Caco-2 (cell line): ENCODE measurements at places on chromosomes 1 and 21. TPM values are rescaled to one million over a fixed set of nuclear protein-coding genes. Genes with fewer than 3 reads are reported as not detected.

Gene PCP4
- total RNA-seq, result 4.0 and 4.7 TPM in 2 replicates

Gene ZFYVE9
- total RNA-seq, result 18.0 and 18.4 TPM in 2 replicates

Gene RGSL1
- not detected in 2 replicates for total RNA-seq

DNA sequence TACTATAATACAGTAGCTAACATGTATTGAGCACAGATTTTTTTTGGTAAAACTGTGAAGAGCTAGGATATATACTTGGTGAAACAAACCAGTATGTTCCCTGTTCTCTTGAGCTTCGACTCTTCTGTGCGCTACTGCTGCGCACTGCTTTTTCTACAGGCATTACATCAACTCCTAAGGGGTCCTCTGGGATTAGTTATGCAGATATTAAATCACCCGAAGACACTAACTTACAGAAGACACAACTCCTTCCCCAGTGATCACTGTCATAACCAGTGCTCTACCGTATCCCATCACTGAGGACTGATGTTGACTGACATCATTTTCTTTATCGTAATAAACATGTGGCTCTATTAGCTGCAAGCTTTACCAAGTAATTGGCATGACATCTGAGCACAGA lies 24.7 kb downstream of the LGALS8 start:
- H3K27ac ChIP-seq, result no peak overlapping the region
- no peaks in the 10 kb centered on the region for H3K4me1 ChIP-seq
- DNase-seq, result no peak
- no peaks in the 10 kb centered on the region for H3K27me3 ChIP-seq
- no peaks in the 10 kb centered on the region; the same call in none of the 2 replicates for H3K36me3 ChIP-seq

DNA sequence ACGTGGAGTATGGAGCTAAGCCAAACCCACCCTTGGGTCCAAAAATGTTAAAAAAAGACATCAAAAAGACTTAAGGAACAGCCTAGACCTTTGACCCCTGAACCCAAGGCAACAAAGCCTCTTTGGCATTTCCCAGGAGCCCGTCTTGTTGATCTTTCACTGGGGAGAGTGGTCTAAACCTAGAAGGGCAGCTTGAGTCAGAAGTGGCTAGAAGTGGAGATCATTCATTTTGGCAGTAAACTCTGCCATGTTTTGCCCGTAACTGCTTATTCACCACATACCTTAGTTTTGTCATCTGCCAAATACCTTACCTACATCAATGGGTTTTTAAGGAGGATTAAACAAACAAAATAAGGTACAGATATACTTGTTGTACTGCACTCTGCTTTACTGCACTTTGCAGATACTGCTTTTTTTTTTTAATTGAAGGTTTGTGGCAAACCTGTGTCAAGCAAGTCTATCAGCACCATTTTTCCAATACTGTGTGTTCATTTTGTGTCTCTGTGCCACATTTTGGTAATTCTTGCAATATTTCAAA lies 1.7 kb upstream of the CTSE start:
- H3K27ac ChIP-seq, result no peak overlapping the region
- no peak overlapping the region for H3K4me3 ChIP-seq
- no peak for DNase-seq
- no peaks in the 10 kb centered on the region for H3K27me3 ChIP-seq
- peaks cover 8% of the 10 kb centered on the region; the same call in 1 of the 2 replicates for H3K4me1 ChIP-seq

- peaks cover 80% of the 10 kb centered on the region for H3K4me1 ChIP-seq
- no peaks in the 10 kb centered on the region for H3K27me3 ChIP-seq
- DNase-seq, result peak; percentile 42
- H3K27ac ChIP-seq, result peak overlapping the region; percentile 69
These were observed 63.6 kb downstream of the GADD45A start for GRCh38 chr1:67748630-67749029.

- no peak for DNase-seq
- no peaks in the 10 kb centered on the region for H3K27me3 ChIP-seq
- peaks cover 31% of the 10 kb centered on the region for H3K4me1 ChIP-seq
- H3K4me3 ChIP-seq, result no peak overlapping the region
- H3K36me3 ChIP-seq, result no peaks in the 10 kb centered on the region; the same call in 1 of the 2 replicates
These were observed 4.1 kb downstream of the ETNK2 start for GRCh38 chr1:204147406-204148383.
